Vagina (tissue), 2 donors: ENCODE measurements at places on chromosomes 16 and 17.

DNA sequence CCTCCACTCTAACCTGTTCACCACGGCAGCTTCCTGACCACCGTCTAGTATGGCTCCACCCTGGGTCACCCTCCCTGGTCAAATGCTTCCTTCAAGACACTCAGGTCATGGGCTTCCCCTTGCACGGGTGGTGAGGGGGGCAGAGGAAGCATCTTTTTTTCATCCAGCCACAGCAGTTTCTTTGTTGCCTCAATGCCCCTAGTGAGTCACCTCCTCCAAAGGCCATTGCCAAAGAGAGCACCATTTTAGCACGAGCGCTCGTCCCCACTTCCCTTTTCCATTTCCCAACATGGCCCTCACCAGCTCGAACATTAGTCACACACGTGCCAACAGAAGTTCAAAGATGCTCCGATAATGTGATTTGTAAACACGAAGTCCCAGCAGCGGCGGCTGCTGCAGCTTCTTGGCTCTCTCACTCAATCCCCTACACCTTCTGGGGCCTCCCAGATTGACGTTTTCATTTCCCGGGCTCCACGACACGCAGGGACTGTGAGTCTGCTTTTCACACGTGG lies 134.6 kb downstream of the GAS7 start:
- DNase-seq = no peak

DNA sequence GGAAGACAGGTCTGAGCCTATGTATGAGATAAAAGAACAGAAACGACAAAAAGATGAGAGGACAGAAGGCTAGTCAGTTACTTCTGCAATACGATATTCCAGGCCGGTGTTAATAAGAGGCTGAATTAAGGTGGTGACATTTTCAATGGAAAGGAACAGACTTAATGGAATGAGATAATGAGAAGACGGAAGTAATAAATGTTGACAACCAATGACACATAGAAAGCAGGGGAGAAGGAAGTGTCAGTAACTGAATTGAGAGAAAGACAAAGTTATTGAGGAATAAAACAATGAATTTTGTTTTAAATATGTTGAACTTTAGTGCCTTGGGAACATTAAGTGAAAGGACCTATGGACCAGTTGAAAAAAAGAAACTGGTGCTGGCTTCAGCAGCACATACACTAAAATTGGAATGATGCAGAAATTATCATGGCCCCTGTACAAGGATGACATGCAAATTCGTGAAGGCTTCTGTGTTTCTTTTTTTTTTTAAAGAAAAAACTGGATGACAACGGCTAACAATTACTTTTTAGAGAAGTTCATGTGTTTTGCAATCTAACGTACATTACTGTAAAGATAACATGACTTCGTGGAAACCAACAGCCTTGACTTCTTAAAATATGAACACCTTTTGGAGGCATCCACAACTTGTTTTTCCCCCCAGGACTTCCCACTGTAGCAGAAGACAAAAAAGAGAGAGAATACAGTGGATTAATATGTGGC lies 18.5 kb upstream of the CPD start:
- DNase-seq = no peak

DNA sequence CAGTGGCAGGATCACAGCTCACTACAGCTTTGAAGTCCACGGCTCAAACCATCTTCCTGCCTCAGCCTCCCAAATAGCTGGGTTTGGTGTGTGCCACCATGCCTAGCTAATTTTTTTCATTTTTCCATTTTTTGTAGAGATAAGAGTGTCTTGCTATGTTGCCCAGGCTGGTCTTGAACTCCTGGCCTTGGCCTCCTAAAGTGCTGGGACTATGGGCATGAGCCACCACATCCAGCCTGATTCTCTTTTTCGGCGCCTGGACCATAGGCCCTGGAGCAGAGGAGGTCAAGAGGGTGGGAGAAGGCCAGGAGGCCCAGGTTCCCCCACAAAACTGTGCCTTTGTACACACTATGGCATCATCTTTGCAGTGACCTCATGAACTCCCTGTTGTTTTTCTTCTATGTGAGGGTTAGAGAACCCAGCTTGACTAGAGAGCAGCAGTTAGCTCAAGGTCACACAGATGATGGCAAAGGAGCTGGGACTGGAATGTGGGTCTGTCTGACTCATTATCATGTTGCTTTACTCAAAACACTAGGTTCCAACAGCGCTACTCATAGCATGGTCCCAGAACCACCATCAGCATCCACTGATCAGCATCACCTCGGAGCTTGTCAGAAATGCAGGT lies 16.3 kb downstream of the SCN4A start:
- no peak for DNase-seq

- no peak for DNase-seq
These were observed 100.7 kb downstream of the MGAT5B start for GRCh38 chr17:76968707-76969597.
